Right atrium auricular region (tissue), 2 donors: ENCODE measurements at places on chromosomes 6 and 20. TPM values are rescaled to one million over a fixed set of nuclear protein-coding genes. Genes with fewer than 3 reads are reported as not detected.

Gene CRIP3
- total RNA-seq = 1.5 TPM

Gene COMMD7
- total RNA-seq = 22.2 TPM

GRCh38 chr6:33950891-33951889 is 147.4 kb upstream of the MLN start:
- no peak overlapping the region for H3K4me3 ChIP-seq
- no peak overlapping the region for H3K27ac ChIP-seq
- H3K36me3 ChIP-seq = no peaks in the 10 kb centered on the region
- no peaks in the 10 kb centered on the region for H3K27me3 ChIP-seq
- DNase-seq = no peak
- H3K4me1 ChIP-seq = no peaks in the 10 kb centered on the region

- no peak overlapping the region for H3K4me3 ChIP-seq
- no peaks in the 10 kb centered on the region for H3K4me1 ChIP-seq
- no peaks in the 10 kb centered on the region for H3K36me3 ChIP-seq
These were observed 421.4 kb upstream of the ID4 start for GRCh38 chr6:19415605-19416326.
